HFFc6 (cell line): ENCODE measurements at places on chromosomes 11 and 22. TPM values are rescaled to one million over a fixed set of nuclear protein-coding genes. Genes with fewer than 3 reads are reported as not detected.

The FREY1 gene
- 0.37 to 0.73 TPM (median 0.40 TPM) in 3 replicates for total RNA-seq

The PDE3B gene
- total RNA-seq, result 0.06 TPM in 1 of 2 replicates, not detected in the other

The HIKESHI gene
- 39.4 to 42.3 TPM (median 40.2 TPM) in 3 replicates for total RNA-seq

The C11orf87 gene
- 0.13 to 0.51 TPM in 2 of 3 replicates, not detected in the other for total RNA-seq

The SCGB1C1 gene
- not detected in 3 replicates for total RNA-seq

The FAM180B gene
- not detected in 2 replicates for total RNA-seq

The OR51E2 gene
- total RNA-seq, result 0.32 TPM in 1 of 3 replicates, not detected in the others

The KRTAP5-9 gene
- total RNA-seq, result not detected in 3 replicates

The UCP3 gene
- 0.17 and 0.26 TPM in 2 replicates for total RNA-seq

The CALCA gene
- not detected in 3 replicates for total RNA-seq

The SOX10 gene
- not detected in 3 replicates for total RNA-seq
